Effector CD4-positive, alpha-beta T cell (primary cell): ENCODE measurements at places on chromosomes 16 and 17.

DNA sequence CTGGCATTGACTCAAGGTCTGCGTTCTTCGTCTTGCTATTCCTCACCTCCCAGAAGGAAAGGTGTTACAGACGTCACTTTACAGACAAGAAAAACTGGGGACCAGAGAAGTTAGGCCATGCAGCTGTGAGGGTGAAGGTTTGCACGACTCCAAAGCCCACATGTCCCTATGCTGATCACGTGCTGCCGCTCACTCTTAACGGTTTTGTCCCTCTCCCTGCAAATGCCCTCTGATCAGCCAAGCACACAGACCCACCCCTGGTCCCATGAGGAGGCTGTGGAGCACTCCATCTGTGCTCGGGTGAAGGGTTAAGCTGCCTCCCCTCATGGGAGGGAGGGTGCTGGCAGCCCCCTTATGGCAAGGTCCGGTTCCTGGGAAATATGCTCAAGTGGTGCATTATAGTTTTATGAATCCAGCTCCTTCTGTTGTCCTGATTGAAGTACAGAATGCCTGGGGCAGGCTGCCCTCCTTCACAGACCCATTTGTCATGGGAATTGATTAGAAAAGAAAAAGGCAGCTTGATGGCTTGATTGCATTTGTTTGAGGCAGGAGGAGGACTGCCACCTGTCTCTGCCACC is 18.8 kb downstream of the CCDC182 start:
- no peak for DNase-seq

DNA sequence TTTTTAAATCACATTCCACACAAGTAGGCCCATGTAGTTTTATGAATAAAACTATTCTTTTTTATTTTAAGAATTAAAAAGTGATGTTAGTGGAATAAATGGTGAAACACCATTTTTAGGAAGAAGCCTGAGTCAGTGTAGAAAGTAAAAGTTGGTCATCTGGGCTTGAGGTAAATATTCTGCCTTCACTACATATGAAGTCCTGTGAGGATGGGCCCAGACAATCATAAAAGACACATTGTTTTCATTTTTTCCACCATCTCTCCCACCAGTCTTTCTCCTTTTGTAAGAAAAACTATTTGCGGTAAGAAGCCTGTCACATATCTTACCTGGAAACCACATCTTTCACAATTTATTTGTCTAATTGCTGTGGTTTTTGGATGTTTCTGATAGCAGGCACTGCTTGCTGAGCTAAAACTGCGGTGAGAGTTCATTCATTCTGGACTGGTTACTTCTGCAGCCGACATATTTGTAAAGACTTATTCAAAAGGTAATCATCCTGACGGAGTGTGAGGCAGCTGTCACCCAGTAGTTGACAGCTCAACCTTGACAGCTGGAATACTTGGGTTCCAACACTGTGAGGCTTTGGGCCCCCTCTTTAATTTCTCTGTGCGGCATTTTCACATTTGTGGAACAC is 10.6 kb upstream of the RFFL start:
- DNase-seq: no peak

DNA sequence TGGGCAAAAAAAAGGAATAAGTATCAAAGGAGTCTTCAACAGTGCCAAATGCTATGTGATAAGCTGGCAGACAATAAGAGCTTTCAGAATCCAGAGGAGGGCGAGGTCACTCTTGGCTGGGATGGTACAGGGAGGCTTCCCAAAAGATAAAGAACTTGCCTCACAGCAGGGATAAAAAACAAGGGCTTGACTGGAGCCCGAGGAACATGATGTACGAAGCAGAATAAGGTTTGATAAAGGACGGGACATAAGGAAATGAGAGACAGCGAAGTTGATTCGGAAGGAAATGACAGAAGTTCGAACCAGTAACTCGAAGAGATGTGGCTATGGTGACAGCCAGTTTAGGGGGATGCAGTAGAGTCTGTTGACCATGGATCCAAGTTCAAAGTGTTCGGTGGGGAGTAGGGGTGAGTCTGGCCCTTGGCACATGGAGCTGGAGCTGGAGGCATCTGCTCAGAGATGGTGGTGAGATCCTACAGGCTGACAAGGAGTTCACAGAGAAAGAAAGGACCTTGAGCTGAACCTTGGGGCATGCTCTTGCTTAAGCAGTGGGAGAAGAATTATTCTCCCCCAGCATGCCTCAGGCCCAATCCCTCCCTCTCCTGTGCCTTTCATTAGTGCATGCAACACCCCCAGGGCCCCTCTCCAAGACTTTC is 137.6 kb upstream of the RCVRN start:
- DNase-seq: no peak

DNA sequence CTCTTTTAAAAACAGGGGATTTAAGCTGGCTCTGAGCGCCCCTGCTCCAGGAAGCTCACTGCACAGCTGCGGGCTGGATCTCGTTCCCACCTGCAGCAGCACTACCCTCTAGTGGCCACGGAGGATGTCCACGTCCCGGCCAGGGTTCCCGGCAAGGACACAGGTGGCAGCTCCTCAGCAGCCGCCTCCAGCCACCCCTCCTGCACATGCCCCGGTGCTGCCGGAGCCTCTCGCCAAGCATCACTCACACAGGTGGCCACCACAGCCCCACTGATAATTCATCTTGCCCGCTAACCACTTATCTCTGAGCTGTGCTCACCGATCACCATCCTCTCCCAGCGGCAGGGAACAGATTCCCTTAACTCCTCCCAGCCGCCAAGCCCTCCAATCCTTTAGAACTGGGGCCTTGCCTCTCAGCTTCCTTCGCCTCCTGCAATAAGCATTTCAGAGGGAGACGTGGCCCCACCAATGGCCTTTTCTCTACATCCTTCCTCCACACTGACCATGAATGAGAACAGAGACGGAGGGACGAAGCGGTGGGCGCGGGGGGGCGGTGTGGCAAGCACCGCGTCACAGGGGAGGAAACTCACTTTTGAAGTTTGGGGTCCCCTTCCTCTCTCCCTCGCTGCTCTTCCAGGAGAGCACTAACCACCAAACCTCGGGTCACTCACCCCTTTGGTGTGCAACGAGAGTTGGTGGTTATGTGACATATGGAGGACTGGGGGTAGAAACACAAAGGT is 222.1 kb downstream of the RBFOX3 start:
- DNase-seq: no peak

GRCh38 chr16:31473264-31473984 is 1.5 kb downstream of the TGFB1I1 start:
- DNase-seq: no peak

DNA sequence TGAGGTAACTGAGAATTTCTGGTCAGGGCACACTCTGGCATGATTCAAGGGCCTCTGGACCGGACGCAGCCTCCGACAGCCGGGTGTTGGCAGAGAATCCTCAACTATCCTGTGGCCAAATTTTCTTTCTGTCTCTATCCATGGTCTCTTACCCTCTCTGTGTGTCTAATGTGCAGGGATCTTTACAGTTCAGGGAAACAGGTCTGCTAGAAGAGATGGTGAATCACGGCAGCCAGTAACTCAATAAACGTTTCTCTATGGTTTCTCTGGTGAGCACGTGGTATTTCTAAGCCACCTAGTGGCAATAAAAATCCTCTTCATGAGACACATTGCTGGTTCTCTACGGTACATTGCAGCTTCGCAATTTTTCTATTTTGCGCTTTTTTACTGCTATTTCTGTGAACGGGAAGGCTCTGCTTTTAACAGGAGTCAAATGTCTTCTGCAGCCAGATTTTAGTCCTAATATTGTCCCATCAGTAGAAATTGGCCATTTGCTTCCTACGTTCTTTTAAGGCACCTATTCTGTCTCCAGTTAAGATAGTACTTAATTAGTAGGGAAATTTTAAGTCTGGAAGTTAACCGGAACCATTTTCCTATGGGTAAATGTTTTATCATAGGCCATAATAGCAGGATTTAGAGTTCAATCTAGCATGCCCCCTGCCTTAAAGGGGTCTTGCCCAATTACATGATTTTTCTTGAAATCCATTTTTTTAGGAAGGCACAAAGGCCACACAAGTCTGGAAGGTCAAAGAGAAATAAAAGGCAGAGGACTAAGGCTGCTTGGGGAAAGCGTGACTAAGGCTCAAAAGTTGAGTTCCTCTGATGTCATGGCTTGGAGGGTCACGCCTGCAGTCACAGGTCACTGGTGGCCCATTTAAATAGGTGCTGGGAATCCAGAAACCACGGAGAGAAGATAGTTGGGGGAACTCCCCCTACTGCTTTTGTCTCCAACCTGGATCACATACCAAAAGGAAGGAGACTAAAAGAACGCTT is 31.5 kb downstream of the QPRT start:
- peak; percentile 35 for DNase-seq

DNA sequence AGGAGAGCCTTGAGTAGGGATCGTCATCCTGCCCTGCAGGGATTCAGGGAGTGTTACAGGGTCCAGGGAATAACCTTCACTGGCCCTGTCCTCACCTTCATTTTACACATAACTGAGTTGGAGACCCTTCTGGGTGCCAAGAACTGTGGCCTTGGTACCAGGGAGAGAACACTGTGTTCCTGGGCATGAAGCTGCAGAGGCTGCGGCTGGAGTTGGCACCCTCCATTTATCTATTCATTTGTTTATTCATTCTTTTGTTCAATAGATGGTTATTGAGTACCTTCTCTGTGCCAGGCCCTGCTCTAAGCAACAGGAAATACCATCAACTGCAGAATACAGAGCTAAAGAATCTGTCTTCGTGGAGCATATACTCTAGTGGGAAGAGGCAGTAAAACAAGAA is 6.7 kb downstream of the ABCC3 start:
- no peak for DNase-seq

DNA sequence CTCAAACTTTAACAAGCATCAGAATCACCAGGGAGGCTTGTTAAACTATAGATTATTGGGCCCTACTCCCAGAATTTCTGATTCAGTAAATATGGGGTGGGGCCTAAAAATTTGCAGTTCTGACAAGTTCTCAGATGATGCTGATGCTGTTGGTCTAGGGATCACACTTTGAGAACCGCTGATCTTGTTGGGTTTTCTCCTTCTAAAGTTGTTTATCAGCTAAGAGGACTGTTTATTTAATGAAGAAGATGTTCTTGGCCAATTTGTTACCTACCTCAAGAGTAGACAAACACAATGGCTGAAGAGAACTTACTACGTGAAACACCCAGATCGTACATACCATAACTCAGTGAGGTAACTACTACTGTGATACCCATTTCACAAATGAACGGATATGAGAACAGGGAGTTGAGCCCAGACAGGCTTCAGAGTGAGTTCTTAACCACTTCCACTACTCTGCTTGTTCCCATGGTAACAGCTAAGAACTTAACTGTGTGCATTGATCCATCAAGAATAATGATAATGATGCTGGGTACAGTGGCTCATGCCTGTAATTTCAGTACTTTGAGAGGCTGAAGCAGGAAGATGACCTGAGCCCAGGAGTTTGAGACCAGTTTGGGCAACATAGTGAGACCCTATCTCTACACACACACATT is 85.3 kb upstream of the NSRP1 start:
- DNase-seq: no peak
